ENCODE measurements at places on chromosomes 3 and 15.

GRCh38 chr15:92805080-92805690, 94.9 kb upstream of the CHD2 start:
- DNase-seq = no peak

DNA sequence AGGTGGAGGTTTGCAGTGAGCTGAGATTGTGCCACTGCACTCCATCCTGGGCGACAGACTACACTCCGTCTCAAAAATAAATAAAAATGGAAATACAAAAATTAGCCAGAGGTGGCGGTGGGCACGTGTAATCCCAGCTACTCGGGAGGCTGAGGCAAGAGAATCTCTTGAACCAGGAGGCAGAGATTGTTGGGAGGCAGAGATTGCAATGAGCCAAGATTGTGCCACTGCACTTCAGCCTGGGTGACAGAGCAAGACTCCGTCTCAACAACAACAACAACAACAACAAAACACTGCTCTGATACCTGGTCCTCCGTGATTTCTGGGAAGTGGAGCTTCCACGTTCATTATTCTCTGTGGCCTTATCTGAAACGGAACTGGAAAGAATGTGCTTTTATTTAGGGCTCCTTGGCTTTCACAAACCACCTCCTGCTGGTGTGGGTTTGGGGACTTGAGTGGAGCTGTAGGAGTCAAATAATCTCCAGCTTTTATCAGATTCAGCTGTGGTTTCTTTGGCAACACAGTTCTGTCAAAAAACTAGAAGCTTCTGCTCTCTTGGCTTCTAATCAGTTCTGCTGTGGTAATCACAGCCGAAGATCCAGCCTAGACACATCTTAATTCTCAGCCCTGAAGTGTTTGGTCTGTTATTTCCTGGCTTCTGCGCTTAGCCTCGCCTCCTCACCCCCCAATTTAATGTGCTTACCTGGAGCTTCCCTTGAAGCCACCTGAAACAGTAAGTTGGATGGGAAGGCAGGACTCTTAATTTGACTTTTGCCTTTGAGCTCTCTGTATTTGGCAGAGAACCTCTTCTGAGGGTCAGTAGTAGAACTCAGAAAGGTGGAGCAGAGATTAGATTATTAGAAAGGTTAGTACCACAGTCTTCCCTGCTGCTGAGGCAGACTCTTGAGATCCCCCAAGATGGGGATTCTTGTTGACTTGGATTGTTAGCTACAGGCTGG, 21.4 kb downstream of the IRAK2 start:
- no peak for DNase-seq

DNA sequence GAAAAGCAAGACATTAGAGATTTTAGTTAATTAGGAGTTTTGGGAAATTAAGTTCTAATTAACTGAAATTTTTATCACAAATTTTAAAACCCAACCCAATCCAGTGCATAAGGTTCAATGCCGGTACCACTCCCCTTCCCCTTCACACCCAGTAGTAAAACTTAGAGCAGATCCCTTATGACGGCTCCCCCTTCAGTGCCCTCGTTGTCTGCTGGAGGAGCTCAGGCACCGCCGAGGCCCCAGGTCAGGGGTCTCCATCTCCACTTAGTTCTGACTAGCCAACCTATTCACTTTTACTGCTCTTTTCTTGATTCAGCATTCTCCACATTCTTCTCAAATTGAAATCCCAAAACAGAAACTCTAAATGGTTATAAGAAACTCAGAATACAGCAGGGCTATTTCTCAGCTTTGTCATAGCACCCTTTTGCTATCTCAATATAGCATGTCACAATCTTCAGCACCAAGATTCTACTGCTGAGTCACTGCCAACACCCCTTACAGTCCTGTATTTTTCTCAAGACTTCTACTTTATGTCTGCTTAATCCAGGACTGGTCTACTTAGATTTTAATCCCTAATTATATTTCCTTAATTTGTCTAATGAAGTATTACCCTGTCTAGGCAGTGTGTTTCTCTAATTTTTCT, 39.8 kb downstream of the TUBGCP4 start:
- no peak for DNase-seq

- DNase-seq = no peak
These were observed 56.4 kb upstream of the RASGRP1 start for GRCh38 chr15:38620851-38621594.

- DNase-seq = no peak
These were observed 222.5 kb downstream of the SUCLG2 start for GRCh38 chr3:67431887-67432286.

DNA sequence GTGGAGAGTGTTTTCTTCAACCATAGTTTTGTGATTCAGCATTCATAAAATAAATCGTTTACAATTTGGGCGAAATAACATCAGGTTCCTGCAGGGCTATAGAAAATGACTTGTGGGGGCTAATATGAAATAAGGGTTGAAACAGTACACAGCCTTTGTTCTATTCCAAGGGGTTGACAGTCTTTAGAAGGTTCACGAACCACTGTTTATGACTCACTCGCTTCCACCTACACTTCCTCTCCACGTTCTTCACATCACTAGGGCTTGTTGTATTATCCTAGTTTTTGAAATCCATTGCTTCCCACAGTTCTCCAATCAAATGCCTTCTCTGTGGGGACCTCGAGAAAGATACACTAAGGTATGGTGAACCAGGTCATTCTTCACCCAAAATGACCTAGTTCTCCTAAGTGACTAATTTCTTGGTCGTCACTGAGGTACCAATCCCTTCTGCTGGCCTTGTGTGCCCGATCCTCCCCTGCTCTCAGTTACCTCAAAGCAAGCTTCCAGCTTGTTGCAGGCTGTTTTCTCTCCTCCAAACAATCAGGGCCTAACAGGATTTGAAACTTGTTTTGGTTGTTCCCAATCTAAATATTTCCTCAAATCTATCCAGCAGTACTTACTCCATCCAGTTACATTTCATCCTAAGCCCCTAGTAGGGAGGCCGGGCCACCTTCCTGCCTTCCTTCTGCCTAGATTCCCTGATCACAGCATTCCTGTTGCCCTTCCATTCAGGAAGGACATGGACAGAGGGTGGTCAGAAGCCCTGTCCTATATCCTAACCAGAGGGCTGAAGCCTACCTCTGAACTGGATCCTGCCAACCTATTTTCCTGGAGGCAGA, 23.1 kb upstream of the TBL1XR1 start:
- DNase-seq = no peak

- no peak for DNase-seq
These were observed 189.9 kb downstream of the WNT5A start for GRCh38 chr3:55297245-55297644.

DNA sequence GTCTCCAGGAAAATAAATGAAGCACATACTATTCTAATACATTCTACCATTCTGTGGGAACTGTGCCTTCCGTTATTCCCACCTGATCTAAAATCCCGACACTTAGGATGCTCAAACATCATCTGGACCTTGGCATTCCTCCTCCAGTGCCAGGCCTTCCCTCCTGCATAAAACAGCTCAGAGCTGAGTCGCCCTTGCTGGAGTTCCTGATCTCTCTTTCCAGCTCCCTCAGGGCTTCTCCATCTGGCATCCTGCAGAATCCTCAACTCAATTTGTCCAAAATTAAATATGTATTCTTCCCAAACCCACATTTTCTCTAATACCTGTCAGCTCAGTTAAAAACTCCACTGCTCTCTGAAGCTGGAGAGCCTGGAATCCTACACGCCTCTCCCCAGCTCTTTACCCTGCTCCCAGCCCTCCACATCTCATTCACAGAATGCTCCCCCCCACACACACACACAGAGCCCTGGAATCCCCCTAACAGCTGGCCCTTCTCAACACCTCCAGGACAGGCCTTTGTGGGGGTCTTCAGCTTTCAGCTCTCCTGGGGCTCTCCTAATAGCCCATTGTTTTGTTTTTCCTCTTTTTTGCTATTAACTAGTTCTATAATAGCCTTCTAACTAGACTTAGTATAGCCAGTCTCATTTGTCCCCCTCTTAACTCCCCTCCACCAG, 78.5 kb downstream of the HMG20A start:
- DNase-seq = no peak

- DNase-seq = no peak
These were observed 17.2 kb upstream of the ABHD10 start for GRCh38 chr3:111961461-111962164.

- DNase-seq = no peak
These were observed 292.1 kb downstream of the DIPK2A start for GRCh38 chr3:144263706-144264105.

DNA sequence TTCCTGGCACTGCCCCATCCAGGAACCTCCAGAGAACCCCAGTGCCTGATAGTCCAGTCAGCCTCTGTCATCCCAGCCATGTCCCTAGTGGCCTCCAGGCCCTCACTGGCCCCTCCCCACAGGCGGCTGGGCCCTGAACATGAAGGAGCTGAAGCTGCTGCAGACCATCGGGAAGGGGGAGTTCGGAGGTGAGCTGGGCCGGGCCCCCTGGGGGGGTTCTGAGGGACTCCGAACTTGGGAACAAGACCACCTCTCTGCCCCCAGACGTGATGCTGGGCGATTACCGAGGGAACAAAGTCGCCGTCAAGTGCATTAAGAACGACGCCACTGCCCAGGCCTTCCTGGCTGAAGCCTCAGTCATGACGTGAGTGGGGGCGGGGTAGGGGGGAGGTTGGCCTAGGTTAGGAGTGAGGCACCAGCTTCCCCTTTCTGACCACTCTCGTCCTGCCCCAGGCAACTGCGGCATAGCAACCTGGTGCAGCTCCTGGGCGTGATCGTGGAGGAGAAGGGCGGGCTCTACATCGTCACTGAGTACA, 12.0 kb upstream of the LMAN1L start:
- no peak for DNase-seq

DNA sequence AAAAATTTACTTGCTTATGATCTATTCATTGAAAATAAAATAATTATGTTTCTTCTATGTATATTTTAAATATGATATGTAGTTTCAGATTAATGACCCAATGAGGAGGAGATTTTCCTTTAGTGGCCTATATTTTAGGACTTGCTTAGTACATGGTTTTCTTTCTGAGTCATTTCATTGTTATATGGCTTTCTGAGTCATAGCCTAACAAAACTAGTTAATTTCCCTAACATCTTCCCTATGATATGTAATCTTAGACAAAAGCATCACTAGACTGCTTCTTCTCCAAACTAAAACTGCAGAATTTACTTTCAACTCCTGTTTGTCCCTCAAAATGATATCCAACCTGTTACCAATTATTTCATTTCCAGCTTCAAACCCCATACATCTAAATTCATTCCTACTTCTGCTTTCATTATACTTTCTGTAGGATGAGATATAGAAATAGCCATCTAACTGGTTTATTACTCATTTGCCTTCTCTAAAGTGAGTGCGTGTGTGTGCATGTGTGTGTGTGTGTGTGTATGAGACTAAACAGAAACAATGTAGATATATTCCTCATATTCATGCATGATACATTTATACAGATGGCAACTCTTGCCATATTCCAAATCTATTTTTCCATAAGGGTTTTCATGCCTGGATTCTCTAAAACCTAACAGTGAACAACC, 915.0 kb upstream of the GBE1 start:
- no peak for DNase-seq

GRCh38 chr3:34862456-34862855, 776.9 kb upstream of the ARPP21 start:
- DNase-seq = no peak

GRCh38 chr3:89613241-89613640, 505.8 kb downstream of the EPHA3 start:
- no peak for DNase-seq

DNA sequence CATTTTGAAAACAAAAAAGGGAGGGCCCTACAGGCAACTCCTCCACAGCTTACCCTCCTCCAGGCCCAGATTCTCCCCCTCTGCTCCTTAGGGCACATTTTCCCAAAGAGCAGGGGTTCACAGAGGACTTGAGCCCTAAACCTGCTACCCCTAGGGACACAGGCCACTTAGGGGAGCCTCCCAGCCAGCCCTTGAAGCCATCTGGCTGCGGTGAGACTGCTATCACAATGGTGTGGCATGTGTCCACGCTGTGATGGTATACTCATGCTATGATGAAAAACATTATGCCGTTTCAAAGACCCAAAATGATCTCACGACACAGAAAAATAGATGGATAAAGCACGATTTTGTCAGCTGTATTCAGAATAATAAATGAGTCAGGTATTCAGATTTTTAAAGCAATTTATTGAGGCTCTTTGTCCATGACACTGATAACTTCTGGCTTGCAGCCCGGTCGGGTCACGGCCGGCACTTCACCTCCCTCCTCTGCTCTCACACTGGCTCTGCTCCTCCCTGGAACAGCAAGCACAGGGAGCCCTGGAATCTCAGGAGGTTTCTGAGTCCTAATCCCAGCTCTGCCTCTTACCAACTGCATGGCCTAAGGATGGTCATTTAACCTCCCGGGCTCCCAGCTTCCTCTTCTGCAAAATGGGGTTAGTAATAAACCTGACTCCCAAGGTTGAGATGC, 115.3 kb downstream of the MEGF11 start:
- no peak for DNase-seq

GRCh38 chr3:1275495-1275894, 182.7 kb downstream of the CNTN6 start:
- no peak for DNase-seq

- no peak for DNase-seq
These were observed 324.2 kb upstream of the TGFBR2 start for GRCh38 chr3:30282154-30282696.

DNA sequence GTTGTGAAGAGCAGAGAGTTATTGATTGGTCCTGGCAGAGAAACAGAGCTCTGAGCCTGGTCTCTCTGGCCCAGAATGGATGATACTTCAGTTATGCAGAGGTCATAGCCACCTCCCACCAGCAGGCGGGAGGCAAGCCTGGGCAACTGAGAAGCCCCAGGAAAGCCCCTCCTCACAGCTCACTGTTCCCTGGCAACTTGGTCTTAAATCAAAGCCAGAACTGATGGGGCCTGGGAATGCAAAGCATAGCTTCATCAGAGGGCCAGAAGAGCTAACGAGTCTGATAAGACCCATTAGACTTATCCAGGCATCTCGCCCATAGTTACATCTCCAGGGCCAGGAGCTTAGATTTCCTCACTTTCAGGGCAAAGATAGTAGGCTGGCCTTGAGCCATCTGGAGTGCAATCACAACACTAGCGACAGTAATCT, 5.5 kb upstream of the COLQ start:
- no peak for DNase-seq

DNA sequence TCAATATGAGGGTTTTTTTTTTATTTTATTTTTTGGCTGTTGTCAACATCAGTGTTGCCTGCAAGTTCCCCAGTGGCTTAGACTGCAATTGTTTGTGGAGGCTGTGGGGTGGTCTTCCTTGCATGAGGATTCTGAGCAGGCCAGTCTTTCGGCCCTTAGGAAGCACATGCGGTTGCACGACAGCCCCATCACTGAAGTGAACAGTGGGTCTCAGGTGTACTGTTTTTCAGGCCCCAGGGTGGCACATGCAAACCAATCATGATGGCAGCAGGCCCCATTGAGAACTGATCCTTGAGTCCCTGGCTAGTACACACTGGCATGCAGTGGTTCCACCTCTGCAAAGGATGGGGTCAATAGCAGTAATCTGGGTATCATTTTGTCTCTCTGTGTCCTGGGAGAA, 768.7 kb downstream of the EPHA3 start:
- no peak for DNase-seq

- DNase-seq = no peak
These were observed 15.7 kb downstream of the SUSD5 start for GRCh38 chr3:33202711-33203457.

DNA sequence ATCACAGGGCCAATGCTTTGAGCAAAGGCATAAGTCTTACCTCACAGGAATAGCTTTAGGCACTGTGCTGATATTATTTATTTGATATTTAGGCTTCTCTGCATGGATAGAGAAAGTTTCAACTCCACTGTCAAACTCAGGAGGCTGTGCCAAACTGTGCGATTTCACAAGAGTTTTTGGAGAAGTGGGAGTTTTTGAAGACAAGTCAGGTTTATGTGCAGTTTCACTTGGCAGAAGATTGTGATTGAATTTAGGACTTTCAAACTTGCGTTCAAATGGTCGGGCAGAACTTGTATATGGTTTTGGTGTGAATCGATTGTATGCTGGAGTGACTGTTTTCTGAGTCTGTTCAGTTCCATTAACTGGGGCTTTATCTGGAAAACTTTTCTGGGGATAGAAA, 113.7 kb downstream of the TJP1 start:
- DNase-seq = no peak

Measured in stimulated activated naive CD8-positive, alpha-beta T cell treated with anti-CD3 and anti-CD28 coated beads, Interleukin-15, amount 100 ng/mL, for 72 hours (primary cell).